ENCODE measurements at places on chromosomes 7 and 10. TPM values are rescaled to one million over a fixed set of nuclear protein-coding genes. Genes with fewer than 3 reads are reported as not detected.

GRCh38 chr7:85081846-85082245 is 105.0 kb downstream of the SEMA3D start:
- DNase-seq, result no peak

GRCh38 chr7:84085998-84086397 is 108.6 kb downstream of the SEMA3A start:
- DNase-seq, result no peak

DNA sequence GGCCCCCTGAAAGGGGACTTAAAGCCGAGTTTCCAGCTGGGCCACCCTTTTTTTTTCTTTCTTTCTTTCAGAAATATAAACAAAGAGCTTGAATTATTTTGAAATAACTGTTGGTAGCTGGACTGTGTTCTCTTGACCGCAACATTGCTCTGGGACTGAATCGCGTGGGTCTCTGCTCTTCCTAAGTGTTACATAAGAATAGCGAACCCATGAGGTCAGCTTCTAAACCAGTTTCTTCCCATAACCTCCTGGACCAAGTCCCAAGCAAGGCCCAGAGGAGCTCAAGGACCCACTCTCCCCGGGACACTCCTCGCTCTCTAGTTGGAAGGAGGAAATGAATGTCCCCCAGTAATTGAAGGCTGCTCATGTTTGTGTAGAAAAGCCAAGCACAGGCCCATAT is 91.1 kb downstream of the CXCL12 start:
- no peak for DNase-seq

- no peak for DNase-seq
These were observed 121.7 kb downstream of the PRPF18 start for GRCh38 chr10:13708256-13708990.

DNA sequence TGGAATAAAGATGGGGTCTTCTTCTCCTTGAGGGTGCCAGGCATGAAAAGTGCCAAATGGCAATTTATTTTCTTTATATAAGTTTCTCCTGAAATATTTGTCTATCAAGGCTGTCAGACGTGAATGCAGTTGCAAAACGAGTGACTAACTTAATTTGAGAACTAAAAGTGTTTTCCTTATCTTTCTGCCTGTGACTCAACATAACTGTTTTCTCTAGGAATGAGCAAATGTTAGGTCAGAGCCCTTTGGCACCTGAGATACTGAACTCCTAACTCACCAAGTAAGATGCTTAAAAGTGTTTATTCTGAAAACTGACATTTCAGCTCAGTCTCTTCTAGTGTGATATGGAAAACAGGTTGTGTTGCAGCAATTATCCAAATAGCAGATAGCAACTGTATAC is 197.0 kb downstream of the STK31 start:
- DNase-seq, result no peak

- DNase-seq, result no peak
These were observed 5.7 kb downstream of the ZFAND2A start for GRCh38 chr7:1154172-1154739.

DNA sequence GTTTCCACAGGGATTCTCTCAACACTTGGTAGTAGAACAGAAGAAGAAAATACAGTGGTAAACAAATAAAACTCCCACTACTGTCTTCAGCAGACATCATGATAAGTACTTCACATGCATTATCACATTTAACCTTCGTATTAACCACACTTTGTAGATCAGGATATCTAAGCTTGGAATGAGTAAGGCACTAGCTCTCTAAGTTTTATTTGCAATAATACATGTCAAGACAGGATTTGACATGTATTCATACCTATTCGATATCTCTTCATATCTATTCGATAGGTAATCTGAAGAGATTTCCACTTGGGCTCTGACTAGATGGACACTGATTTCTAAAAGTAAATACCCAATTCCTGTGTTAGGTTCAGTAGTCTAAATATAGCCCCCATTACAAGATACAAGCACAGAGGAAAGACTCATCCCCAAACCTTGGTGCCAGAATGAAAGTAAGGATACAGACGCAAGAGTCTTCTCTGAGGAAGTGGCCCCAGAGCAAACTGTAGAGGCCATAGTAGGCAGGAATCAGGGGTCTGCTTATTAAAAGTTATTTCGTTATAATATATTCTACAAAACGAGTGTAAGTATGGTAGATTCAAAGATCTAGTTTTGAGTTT is 58.4 kb downstream of the FOXP2 start:
- no peak for DNase-seq

DNA sequence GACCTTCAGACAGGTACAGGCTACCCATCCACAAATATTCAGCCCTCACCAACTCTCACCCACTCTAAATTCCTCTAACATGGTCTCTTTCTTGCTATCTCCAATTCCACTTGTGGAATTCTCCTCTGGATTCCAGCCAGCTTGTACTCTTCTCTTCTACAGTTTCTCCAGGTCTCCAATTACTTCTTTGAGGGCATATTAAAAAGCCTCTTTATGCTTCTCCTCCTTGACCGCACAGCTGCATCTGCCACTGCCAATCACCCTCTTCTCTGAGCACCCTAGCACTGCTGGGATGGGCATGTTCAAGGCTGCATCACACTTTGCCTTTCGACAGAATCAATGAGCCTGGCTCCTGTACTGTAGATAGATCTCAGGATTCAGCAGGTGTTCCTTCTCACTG is 101.5 kb upstream of the ANKRD1 start:
- DNase-seq, result no peak

DNA sequence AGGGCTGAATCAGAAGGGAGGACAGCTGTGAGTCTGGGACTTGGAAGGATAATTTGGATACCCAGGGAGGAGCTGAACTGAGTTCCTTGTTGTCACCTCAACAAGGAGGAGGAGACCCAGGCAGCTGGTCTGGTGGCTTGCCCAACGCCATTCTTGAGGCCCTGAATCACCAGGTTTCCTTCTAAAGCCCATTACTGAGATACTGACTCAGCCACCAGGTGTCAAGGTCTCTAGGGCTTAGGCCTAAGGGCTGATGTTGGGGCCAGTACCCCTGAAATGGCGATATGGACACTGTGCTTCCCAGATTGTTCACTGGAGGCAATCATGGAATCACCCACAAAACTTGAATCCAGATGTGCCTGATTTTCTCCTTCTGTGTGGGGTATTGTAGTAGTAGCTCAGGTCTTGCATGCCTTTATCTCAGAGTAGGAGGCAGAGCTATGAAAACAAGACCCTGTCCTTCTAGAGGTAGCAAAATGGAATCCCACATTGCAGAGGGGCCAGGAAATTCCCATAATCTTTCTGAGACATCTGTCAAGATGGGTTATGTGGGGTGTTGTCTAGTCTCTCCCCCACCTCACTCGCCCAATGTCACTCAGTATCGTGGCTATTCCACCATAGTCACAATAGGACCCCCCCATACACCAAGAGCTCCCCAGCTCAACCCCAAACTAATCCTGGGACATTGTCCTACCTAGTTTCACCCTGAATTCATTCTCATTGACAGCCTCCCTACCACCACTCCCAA is 1.8 kb upstream of the ATG9B start:
- no peak for DNase-seq

- no peak for DNase-seq
These were observed 8.3 kb downstream of the HECTD2 start for GRCh38 chr10:91418416-91418815.

- DNase-seq, result no peak
These were observed 5.2 kb downstream of the CPED1 start for GRCh38 chr7:120993553-120994191.

DNA sequence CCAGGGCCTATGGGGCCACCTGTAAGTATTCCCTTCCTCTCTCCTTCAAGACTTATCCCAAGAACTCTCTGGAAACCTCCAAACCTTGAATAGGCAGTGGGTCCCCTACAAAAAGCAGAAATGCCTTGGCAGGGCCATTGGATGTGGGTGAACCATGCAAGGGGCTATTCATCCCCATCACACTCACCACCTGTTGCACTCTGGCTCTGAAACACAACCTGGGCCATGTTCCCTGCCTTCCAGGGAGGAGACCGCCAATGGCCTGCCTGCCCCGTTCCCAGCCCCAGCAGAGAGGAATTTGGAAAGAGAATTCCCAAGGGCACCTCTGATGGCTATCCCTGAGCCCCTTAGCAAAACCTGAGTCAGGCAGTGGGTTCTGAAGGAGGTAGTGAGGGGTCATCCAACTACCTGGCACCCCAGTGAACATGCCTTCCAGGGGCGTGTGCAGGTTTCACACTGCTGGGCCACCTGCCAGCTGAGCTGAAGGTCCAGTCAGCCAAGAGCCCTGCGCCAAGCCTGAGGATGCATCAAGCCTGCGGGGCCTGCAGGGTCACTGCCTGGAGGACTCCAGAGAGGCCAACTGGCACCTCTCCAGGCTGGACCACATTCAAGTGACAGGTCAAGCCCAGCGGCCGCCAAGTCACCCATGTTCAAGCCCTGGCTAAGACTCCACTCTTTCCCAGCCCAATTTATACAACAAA is 101.3 kb downstream of the COL13A1 start:
- no peak for DNase-seq

DNA sequence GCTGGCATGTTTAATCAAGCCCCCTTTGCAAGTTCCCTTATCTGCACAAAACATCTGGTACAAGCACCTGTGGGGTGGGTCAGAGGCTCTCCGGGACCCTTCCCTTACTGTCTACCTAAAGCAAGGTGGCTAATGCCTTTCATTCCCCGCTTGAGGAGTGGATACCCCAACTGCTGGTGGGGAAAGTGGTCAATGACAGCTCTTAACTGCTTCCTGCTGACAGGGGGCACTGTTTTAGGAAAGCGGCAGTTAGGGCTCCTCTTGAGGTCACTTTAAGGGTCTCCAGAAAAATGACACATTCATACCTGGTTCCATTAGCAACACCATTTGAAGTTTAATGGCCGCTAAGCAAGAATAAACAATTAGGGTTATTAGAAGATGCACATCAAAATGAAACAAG is 761.8 kb upstream of the PHF14 start:
- no peak for DNase-seq

DNA sequence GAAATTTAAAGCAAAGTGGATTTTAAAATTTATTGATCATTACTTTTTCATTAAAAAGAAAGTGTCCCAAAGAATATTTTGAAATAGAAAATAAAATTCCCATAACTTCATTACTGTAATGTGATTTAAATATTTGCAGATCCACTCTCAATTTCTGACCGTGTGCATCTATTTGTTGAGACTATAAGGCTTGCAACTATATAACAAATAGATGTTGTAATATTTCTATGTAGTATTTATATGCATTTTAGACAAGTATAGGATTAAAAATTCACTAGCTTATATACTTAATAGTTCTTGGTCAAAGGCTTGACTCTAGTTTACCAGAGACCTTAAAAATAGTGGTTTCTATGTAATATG is 3.8 kb downstream of the HHEX start:
- DNase-seq, result no peak

AGR3 gene
- not detected for total RNA-seq

ZNF316 gene
- total RNA-seq, result 28.9 TPM

WNT8B gene
- not detected for total RNA-seq

ACSM6 gene
- total RNA-seq, result not detected

TMEM236 gene
- not detected for total RNA-seq

ADCYAP1R1 gene
- total RNA-seq, result not detected

FAM180A gene
- not detected for total RNA-seq

All from GM12878 (cell line).